Stimulated activated CD4-positive, alpha-beta T cell treated with anti-CD3 and anti-CD28 coated beads, Interleukin-4, amount 100 ng/mL, for 4 hours (primary cell): ENCODE measurements at places on chromosomes 4 and X.

DNA sequence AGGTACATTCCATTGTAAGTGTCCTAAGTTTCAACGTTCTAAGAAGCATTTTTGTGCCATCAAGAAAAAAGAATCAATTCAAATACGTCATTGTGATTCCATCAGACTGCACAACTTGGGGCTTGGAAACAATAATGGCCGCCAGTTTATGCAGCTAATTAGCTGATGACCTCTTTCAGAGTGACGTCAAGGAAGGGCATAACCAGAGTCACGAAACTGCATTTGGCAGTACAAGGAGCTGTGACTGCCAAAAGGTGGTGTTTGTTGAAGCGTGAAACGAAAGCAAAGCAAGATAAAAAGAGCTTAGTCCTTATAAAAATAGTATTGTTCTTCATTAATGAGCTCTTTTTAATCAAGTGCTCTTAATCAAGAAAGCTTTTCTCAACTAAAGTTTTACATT, 81.1 kb upstream of the SH3RF1 start:
- no peak for DNase-seq

DNA sequence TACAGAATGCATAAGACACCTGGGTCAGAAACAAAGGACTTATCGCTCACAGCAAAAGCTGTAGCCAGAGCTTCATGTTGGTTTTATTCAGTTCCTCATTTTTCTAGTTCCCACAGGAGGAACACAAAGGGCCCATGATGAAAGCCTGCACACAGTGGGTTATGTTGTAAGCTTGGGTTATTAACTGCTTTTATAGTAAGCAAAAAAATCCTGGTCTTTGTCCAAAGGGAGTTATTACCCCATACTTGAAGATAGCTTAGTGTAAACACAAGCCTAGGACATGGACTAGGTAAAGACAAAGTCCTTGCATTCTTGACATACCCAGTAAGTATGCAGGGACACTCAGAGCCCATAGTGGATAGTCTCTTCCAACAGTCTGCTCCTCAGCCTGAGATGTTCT, 11.7 kb downstream of the BBS12 start:
- DNase-seq, result no peak

GRCh38 chr4:130183096-130183495, 1087.1 kb downstream of the C4orf33 start:
- DNase-seq, result no peak

- DNase-seq, result no peak
These were observed 170.0 kb downstream of the SMIM20 start for GRCh38 chr4:26083987-26084386.

DNA sequence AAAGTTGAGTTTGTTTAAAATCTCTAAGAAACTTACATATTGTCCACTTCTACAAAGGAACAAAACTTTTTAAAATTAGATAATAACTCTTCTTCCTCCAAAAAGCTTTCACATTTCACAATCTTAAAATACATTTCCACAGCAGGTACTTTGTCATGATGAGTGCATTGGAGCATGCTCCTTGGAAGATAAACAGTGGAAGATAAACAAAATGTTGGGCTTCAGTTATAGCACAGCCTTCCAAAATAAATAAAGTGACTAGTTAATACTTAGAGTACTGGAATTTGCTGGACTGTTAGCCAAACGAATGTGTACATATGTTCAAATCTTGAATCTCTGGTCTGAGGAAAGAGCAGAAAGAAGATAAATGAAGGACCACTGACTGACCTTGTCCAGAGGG, 54.9 kb upstream of the PDE5A start:
- DNase-seq, result no peak

GRCh38 chr4:2182994-2183393, 58.9 kb downstream of the HAUS3 start:
- DNase-seq, result no peak

GRCh38 chr4:169658975-169659715, 38.8 kb downstream of the CLCN3 start:
- DNase-seq, result no peak

GRCh38 chr4:37138019-37138653, 106.4 kb upstream of the NWD2 start:
- DNase-seq, result no peak

GRCh38 chr4:10333942-10334341, 123.3 kb downstream of the ZNF518B start:
- DNase-seq, result no peak

DNA sequence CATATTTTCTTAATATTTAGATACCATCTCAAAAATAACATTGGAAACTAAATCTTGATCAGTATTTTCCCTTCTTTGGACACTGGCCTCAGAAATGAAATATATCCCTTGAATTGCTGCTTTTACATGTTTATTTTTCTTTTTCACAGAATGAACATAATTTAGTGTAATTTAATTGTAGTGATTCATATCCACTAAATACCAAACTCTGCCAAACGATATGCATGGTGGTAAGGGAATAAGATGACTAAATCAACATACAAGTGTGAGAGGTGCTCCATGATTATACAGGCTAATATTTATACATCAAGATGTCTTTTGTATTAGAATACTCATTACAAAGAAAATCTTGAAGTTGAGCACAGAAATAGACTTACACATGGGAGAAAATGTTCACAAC, 216.8 kb upstream of the PACRGL start:
- DNase-seq, result no peak

DNA sequence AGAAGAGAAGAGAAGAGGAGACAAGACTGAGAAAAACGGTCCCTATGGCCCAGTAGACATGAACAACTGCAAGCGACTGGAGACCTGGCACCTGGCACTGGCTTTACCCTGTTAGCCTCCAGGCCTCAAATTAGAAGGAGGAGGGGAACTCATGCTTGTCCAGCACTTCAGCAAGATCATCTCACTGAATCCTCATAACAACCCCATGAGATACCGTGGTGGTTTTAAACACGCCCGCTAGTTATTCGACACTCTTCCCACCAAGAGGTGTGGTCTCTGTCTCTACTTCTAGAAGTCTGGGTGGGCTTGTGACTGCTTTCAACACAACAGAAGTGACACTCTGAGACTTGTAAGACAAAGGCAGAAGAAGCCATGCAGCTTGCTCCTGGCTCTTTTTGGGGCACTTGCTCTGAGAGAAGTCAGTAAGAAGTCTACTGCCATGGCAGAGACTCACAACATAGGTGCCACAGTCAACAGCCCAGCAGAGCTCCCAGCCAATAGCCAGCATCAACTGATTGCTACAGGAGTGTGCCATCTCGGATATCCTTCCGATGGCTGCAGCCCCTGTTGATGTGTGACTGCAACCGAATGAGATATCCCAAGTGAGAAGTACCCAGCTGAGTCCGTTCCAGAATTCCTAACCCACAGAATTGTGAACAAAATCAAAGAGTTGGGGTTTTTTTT, 34.0 kb upstream of the BCOR start:
- DNase-seq, result no peak

DNA sequence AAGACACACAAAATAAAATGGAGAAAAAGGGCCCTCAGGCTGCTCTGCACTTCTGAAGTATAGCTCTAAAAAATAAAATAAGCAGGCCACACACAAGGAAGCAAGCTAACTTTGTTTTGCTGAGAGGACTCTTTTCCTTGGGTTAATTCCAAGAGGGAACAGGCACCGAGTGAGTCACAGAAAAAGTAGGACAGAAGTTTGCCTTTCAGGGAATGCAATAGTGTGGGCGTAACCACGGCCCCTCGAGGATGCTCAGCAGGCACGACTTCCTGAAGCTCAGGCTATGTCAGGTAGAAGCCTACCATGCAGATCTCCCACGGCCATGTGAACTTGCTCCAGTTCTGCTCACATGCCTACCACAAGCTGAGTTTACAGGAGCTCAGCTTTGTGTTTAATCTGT, 22.1 kb downstream of the PPP1R2C start:
- DNase-seq, result no peak

DNA sequence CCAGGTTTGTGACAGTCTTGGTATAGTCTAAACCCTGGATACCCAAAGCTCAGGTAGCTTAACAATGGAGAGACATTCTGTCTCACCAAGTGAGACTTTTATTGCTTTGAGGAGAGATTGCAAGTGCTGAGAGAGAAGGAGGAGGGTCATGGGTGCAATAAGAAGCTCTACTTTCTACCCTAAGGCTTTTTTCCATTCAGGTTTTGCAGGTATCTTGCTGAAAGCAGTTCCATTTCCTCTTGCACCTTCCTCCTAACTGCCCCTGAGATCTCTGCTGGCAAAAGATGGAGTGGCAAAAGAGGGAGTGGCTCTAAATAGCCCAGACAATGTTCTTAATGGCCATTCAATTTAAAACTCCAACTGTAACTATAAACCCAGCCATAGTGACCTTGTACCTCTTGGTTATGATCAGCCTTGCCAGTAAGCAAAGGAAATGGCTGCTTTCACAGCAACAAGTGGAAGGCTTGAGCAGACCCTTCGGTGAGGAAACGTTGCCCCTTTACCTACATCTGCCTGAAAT, 105.6 kb upstream of the CPEB2 start:
- DNase-seq, result no peak

DNA sequence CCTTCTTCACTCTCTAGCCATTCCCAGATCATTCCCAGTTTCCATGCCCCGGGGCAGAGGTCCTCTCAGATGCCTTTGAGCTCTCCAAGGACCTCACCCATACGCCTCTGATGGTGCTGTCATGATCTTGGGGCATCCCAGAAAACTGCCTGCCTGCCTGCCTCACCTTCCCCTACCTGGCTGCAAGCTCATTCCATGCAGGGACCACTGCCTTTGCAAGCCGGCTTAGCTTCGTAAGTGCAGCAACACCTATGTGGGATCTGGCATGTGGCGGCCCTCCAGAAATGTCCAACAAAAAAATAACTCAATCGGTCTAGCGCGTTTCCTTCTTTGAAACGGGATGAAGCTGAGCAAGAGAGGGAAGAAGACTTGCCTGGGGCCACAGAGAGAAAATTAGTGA, 53.0 kb downstream of the C4orf50 start:
- no peak for DNase-seq

DNA sequence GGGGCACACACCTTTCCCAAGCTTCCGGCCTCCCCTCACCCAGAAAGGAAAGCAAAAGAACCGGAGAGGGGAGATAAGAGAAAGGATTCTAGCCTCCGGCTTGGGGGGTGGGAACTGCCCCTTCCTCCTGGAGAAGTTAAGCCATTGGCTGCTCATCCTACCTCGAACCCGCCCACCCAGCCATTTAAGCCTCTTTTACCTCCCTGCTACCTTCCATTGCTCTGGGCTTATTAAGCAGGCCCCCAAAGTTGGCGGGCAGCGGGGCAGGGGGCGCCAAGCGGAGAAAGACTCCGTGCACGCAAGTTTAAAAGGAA, 2.3 kb downstream of the MAML3 start:
- DNase-seq, result peak; percentile 42

DNA sequence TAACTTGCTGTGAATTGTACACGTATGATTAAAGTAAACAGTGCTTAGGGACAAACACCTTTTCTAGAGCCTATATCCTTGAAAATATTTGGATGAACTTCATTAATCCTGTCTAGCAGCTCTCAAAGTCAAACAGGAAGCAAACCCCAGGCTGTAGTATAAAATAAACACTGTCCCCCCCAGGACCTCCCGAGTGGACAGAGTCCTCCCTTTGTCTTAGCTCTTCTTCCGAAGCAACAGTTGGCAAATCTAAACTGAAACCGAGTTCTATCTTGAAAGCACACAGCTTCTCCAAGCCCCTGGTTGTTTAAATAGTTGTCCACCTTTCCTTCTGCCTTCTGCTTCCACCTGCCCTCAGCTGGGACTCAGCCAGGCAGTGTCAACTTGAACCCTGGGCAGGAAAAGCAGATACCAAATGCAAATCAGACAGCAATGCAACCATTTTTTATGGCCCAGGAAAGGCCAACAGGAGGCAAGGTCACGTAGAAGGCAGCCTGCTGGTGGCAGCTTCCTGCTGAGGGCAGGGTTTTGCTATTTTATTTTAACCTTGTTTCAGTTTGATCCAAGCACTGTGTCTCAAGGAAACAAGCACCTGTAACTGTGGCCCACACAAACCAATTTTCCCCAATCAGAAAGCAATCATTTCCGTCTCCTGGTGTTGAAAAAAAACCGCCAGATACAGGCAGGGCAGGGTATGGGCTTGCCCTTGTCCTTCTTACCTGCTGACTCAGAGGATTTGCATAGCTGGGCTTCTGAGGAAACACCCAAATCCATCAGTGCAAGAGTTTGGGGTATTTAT, 110.3 kb upstream of the KIT start:
- no peak for DNase-seq

DNA sequence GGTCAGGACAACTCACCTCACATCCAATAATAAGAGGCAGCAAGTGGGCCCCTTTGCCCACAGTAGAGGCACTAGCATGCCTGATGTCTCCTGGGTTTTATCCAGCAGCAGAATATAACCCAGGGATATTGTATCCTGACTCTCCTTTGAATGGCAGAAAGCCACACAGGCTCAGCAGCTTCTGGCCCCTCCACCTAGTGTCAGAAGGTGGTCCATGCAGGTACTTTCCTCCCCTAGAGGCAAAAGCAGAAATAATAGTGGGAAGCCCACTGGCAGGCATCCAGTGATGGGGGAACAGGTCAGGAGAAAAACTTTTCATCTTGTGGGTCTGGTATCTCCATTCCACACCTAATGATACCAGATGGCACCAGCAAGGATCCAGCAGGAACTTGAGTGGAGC, 75.5 kb upstream of the IRS4 start:
- no peak for DNase-seq
